ENCODE measurements at places on chromosomes 12 and 14.

- peak; percentile 66 for DNase-seq
These were observed 5.5 kb upstream of the CELA1 start for GRCh38 chr12:51351913-51352532.

DNA sequence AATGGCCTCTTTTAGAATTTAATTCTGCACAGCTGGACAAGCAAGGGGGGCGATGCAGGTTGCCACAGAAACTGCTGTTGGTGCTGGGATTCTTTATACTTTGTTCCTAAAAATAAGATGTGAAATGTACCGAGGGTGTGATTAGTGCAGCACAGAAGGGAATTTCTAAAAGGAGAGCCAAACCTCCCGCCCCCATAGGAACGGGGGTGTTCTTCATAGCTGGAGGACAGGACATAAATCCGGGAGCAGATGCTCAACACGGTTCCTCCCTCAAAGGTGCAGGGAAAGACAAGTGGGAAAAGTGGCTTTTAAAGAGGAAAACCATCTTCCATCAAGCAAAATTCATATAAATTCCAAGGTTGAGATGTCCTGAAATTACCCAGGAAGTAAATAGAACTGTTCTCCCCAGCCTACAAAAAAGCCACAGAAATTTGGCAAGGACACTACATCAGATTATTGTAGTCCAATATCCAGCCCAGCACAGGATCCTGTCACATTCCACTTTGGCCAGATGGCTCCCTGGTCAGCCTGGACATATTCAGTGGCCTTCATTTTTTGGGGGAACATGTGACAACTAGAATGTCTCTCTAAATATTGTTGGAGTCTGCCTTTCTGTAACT is 51.4 kb upstream of the TMX1 start:
- no peak for DNase-seq

- no peak for DNase-seq
These were observed 104.4 kb upstream of the PRB2 start for GRCh38 chr12:11499806-11500187.

- no peak for DNase-seq
These were observed 10.4 kb upstream of the MED13L start for GRCh38 chr12:116287842-116288301.

DNA sequence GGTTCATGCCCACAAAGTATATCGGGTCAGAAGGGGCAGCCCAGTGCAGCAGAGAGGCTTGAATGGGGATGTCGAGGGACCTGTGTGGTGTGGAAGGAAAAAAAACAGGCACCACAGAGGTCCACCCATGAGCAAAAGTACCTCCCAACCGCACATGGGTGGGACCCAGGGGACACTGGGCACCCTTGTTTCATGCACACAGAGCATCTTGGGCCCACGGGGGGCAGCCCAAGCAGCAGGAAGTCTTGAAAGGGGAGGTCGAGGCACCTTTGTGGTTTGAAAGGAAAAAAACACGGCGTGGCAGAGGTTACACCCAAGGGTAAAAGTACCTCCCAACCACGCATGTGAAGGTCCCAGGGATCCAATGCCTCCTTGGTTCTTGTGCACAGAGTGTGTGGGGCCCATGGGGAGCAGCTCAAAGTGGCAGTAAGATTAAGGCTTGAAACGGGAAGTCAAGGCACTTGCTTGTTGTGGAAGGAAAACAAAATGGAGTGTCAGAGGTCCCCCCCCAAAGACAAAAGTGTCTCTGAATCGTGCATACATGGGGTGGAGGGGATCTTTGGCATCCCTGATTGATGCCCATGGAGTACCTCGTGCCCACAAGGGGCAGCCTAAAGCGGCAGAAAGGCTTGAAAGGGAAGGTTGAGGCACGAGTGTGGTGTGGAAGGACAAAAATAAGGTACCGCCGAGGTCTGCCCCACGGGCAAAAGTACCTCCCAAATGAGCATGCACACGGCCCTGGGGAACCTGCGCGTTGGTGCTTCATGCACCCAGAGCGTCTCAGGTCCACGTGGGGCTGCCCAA is 575.5 kb downstream of the ALG10 start:
- DNase-seq = no peak

DNA sequence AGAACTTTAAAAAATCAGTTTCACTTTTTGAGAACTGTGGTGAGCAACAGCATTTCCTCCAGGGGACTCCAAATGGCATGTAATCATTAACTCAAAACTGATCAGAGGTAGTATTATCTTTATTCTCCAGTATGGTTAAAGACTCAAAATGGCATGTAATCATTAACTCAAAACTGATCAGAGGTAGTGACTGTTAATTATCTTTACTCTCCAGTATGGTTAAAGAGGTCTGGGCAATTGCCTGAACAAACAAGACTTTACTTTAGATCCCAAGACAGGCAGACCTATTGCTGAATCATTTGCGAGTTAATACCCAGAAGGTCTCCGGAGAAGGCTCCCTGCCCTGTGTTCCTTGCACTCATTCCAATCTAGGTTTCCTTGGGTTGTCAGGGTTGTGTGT is 6.6 kb upstream of the ACADS start:
- DNase-seq = no peak

DNA sequence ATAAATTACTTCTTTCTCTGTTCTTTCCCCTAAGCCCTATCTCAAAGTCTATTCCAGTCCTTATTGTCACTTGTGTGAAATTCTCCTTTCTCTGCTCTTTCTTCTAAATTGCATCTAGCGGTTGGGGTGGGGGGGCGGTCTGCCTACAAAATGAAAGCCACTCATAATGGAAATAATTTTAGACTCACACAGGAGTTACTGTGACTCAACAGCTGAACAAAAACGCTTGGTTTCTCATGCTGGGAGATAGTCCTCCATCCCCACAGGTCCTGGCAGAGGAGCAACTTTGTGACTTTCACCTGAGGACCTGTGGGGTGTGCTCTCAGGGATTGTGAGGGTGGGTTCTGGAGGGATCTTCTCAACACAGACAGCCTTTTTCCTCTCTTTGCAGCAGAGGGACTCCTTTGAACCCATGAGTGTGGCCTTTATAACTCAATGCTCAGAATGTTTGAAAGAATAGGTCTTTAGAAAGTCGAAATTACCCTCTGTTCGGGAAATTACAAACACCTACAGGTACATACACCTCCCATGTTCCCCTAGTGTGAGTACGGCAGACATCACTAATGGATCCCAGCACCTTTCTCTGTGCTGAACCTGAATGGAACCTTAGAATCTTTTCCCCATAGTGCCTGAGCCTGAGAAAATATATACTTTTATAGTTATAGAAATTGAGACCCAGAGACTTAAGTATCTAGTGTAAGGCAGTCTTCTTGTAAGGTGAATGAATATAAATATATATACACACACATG is 109.7 kb downstream of the CHST11 start:
- DNase-seq = no peak

GRCh38 chr12:63753743-63754142 is 26.0 kb upstream of the RXYLT1 start:
- no peak for DNase-seq

DNA sequence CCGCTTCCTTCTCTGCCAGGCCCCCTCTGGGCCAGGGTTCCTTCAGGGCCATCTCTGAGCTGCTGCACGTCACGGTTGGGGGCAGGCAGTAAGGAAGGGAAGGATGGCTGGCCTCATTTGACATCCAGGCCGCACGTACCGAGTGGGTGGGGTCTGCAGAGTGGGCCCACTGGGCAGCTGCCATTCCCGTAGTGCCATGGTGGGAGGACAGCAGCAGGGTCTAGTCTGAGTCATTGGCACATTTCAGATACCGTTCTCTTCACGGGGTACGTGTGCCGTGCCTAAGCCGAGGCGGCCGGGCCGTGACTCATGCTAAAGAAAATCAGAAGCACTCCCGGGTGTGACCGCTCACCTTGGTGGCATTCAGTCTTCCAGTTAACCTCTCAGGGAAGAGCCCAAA is 43.9 kb downstream of the IL31 start:
- DNase-seq = no peak

DNA sequence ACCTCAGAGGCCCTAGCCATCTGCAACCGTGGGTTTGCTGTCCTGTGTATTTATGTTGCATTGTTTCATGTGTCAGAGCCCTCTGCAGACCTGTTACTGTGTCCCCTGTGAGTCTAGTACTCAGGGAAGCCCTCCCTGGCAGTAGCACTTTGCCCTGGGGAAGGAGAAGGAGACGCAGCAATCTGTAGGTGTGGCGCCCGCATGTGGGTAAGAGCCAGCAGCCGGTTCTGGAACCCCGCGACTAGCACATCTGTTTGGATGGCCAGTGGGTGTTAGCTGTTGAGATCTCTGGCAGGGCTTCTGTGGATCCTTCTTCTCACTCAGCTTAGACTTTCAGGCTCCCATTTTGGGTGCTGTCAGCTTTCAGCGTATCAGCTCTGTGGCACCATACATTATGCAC is 57.0 kb downstream of the TECPR2 start:
- no peak for DNase-seq

DNA sequence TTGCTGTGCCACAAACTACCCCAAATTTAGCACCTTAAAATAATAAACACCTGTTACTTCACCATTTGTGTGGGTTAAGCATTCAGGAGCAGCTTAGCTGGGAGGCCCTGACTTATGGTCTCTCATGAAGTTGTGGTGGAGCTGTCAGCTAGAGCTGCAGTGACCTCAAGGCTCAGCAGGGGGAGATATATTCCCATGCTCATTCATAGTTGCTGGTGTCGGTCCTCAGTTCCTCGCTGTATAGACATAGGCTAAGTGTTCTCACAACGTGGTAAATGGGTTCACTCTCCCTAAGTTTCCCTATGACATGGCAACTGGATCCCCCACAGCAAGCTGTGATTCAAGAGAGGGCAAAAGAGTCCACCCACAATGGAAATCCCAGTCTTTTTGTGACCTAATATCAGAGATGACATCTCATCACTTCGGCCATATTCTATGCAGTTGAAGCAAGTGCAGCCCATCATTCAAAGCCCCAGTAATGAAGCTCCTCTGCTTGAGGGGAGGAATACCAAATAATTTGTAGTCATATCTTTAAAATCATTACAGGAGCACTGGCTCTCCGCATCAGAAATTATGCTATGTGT is 41.1 kb downstream of the PRB3 start:
- DNase-seq = peak; percentile 59

- DNase-seq = no peak
These were observed 43.0 kb upstream of the NTF3 start for GRCh38 chr12:5388581-5389535.

- DNase-seq = no peak
These were observed 14.1 kb downstream of the ACACB start for GRCh38 chr12:109130297-109131153.

- DNase-seq = no peak
These were observed 216.1 kb downstream of the NUAK1 start for GRCh38 chr12:105922670-105923102.

DNA sequence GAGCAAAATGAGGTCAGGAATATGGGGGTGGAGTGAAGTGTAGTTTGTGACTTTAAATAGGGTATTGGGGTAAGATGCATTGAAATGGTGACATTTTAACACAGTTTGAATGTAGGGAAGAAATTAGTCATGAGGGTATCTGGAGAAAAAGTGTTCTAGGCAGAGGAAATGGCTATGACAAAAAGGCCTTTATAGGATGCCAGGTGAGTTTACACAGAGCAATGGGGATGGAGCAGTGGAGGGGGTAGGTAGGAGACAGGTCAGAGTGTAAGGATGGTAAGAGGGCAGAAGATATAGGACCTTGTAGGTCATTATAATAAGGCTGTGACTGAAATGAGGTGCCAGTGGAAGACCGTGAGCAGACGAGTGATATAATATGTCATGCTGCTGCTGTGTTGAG is 30.4 kb downstream of the HEATR5A start:
- DNase-seq = no peak

GRCh38 chr12:116332705-116333380 is 55.4 kb upstream of the MED13L start:
- no peak for DNase-seq

DNA sequence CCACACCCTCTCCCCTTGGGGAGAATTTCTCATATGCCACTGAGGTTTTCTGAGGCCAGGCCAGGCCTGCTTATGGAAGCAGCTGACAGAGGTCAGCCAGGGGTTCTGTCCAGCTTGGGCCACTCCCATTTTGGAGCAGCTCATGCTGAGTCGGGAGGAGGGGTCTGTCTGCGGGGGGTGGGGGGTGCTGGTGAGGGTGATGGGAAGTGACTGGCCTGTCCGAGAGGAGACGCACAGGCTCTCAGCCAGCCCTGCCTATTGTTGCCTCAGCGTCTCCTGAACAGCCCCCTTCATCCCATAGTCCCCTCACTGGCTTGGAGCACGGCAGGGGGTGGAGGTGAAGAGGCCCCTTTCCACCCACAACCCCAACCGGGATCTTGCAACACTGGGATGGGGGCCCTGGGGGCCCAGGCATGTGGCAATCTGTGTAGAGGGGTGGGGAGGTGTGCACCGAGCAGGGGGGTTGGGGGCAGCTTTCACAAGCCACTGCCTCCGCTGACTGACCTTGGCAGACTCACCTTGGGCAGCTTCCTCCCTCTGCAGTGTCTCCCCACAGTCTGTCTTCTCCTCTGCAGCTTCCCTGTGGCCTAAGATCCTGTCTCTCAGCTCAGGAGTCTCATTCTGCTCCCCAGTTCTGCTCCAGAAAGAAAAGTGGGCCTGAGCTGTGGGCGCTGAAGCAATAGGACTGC is 5.5 kb downstream of the CEBPE start:
- DNase-seq = no peak

GRCh38 chr12:64080319-64081007 is 141.6 kb downstream of the KICS2 start:
- DNase-seq = no peak

GRCh38 chr12:120483621-120484020 is 12.3 kb upstream of the DYNLL1 start:
- peak; percentile 27 for DNase-seq

DNA sequence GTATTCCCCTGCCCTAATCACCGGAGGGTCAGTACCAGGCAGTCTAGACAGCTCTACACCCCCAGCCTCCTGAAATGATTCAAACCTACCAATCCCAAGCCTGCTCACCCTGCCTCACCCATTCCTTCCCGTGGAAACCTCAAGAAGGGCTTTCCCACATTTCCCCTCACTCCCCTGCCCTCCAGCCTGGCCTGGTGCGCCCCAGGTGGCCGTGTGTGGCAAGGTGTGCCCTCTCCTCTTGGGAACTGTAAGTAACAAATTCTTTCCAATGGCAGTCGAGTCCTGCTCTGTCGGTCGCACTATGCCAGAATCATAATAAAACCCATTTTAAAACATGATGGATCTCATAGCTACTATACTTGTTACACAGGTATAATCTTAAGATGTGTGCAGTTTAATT is 13.9 kb upstream of the DEGS2 start:
- no peak for DNase-seq

- DNase-seq = peak; percentile 84
These were observed 20.0 kb upstream of the PCNX1 start for GRCh38 chr14:70887207-70887681.

GRCh38 chr14:96016501-96017160 is 22.5 kb upstream of the C14orf132 start:
- DNase-seq = no peak

DNA sequence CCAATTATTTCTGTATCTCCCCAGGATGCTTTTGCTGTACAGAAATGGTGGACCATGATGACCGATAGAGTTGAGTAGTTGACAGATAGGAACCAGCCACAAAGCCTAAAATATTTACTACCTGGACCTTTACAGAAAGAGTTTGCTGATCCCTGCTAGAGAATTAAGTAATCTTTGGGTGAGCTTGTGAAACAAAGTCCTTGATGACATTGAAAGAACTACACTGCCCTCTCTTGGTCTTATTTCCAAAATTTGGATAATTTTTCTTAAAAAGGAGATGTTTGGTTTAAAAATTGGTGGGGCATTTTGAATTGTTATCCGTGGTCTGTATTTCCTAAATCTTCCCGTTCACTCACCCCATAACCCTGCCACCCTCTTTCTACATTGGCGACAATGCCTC is 13.7 kb upstream of the TCTN1 start:
- DNase-seq = peak; percentile 90

GRCh38 chr12:16359512-16360491 is 12.4 kb downstream of the MGST1 start:
- DNase-seq = peak; percentile 84
